ENCODE measurements at places on chromosomes 12 and 14.

GRCh38 chr14:105476831-105477659, 2.4 kb downstream of the CRIP2 start:
- DNase-seq: no peak

- no peak for DNase-seq
These were observed 131.2 kb downstream of the NUBPL start for GRCh38 chr14:31692376-31692781.

- no peak for DNase-seq
These were observed 28.3 kb downstream of the MLXIP start for GRCh38 chr12:122106843-122107242.

GRCh38 chr12:132021031-132021871, 71.5 kb downstream of the EP400 start:
- DNase-seq: no peak

- DNase-seq: no peak
These were observed 140.3 kb downstream of the SLC6A15 start for GRCh38 chr12:84772281-84772680.

GRCh38 chr12:89454080-89454848, 70.3 kb downstream of the GALNT4 start:
- no peak for DNase-seq

GRCh38 chr12:68031881-68032739, 42.9 kb downstream of the IFNG-AS1 start:
- DNase-seq: no peak

DNA sequence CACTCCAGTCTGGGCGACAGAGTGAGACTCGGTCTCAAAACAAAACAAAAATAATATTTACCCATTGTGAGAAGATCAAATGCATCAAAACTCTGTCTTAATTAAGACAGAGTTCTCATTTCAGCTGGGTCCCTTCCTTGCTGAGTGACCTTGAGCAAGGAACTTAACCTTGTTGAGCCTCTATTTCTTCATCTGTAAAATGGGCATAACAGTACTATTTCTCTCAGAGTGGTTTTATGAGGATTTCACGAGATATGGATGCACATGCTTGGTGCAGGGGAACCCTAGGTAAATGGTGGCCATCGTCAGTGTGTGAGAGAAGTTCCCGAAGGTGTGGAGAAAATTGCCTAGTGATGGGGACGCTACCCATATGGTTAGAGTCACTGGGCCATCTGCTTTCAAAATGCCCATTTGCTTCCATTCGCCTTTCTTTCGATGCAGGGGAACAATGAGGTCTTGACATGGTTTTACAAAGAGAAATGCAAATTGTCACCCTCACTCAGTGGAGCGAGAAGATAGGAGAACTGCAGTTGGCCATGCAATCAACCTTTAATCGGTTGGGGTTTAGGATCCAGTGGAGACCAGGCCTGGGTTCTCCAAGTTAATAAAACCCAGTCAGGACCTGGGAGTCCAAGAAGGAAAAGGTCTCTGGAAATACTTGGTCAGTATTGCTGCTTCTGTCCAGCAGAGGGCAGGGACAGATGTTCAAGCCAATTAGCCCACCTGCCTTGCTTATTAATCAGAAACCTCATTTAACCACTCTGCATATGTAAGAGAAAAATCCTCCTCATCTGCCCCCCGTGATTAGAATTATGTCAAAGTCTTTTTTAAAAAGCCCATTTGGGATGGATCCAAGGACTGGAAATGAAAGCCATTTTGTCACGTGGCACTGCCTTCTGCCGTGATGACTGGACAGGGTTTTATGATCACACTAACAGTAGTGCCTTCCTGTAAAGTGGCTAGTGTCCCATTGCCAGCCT, 37.2 kb downstream of the CFAP251 start:
- no peak for DNase-seq

- DNase-seq: no peak
These were observed 324 bp downstream of the POLE start for GRCh38 chr12:132686825-132687210.

- DNase-seq: no peak
These were observed 94.5 kb upstream of the PELI2 start for GRCh38 chr14:56023661-56024081.

DNA sequence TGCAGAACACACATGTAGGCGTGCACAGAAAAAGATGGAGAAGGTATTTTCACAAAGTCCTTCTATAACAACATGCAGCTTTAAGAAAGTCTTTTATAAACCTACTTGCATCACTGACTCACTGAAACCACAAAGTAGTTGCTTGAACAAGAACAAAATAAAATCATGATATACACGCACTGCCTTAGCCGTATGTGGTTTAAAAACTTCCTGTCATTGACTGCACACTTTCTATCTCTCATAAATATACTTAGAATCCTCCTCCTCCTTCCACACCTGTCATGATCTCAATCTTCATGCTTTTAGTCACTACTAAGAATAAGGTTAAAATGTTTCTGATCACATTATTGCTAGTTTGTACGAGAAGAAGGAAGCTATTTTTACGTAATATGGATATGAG, 31.8 kb upstream of the RAD51AP1 start:
- DNase-seq: no peak

DNA sequence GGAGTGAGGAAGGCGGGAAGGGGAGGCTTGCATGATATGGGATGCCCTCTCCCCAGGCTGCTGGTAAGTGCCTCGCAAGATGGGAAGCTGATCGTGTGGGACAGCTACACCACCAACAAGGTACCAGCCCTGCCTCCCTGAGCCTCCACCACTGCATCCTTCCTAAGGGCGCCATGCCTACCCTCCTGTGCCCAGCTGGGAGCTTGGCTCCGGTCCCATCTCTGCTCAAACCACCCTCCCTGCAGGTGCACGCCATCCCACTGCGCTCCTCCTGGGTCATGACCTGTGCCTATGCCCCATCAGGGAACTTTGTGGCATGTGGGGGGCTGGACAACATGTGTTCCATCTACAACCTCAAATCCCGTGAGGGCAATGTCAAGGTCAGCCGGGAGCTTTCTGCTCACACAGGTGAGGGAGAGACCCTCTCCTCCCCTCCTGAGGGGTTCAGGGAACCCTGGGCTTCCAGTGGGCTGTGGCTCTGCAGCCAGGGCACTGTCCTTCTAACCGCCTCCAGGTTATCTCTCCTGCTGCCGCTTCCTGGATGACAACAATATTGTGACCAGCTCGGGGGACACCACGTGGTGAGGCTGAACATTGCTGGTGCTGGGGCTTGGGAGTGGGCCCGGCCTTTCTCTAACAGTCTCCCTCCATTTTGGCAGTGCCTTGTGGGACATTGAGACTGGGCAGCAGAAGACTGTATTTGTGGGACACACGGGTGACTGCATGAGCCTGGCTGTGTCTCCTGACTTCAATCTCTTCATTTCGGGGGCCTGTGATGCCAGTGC, 2.6 kb downstream of the GNB3 start:
- DNase-seq: no peak

- no peak for DNase-seq
These were observed 96.2 kb upstream of the FKBP4 start for GRCh38 chr12:2698566-2698965.

DNA sequence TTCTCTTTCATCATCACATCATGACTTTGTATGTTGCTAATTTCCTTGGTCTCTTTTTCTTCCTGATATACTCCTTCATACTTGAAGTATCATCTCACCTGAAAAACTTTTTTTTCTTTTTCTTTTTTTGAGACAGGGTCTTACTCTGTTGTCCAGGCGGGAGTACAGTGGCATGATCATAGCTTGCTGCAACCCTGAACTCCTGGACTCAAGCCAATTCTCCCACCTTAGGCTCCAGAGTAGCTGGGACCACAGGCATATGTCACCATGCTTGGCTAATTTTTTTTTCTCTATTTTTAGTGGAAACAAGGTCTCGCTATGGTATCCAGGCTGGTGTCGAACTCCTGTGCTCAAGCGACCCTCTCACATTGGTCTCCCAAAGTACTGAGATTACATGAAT, 107.6 kb downstream of the RALGAPA1 start:
- no peak for DNase-seq

DNA sequence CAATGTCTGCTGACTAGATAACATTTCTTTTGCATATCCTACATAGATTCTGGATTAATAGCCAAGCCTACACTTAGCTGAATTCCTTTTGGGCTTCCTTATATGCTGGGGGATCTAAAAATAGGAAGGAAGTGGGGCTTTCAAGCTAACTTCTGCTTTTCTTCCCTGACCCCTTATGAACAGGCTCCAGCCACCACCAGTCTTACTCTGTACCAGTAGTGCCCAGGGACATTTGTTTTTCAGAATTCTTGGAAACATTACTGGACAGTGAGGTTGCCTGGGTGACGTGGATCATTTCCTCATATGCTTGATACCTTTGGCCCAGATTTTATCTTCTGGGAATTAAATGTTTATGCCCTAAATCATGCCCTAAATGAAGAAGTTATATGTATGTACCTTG, 55.9 kb upstream of the SRRM4 start:
- no peak for DNase-seq

DNA sequence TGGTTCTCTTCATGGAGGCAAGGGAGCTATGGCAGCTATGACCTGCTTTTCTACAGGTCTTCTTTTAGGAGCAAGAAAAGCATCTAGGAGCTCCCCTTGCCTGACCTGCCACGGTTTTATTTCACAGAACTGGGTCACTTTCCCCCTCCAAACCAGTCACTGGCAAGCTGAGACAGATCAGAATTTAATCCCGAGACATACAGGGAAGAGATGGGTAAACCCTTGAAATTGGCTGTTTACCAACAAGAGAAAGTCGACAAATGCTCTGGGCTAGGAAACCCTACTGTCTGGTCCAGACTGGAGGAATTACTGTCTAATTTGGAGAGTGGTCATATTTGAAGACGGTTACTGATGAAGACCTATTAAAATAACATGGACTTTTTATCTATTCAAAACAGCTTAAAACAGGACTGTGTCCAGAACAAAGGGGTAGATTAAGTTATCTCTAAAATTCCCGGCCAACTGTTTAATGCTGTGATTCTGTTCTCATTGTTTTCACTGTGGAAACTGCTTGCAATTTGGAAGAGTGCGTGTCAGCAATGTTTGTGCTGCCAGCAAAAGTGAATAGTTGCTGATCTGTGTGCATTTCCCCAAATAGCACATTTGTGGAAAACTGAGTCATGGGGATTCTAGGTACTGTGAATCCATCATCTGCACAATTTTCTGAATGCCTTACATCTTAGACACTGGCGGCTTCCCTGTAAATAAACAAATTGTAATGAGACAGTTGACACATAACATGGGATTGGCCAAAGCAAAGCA, 73.4 kb upstream of the EEA1 start:
- peak; percentile 71 for DNase-seq

DNA sequence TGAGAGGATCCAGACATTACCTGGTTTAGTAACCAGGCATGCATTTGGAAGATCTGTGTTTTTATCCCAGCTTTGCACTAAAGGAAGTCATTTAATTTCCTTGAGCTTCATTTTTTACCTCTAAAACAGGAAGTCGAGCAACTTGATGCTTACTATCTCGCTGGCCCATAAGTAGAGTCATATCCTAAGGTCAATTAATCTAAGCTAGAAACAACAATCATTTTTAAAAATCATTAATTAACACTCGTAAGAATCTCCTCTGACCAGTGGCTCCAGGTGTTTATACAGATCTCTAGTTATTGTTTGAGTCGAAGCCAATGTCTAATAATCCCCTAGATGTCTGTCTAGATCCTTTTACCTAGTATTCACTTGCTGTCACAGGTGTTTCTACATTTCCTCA, 355.8 kb upstream of the DCN start:
- no peak for DNase-seq

- no peak for DNase-seq
These were observed at the start of gene RGS6 for GRCh38 chr14:71932229-71932981. TSS of gene RGS6 (plus strand) at chr14:71932429.

DNA sequence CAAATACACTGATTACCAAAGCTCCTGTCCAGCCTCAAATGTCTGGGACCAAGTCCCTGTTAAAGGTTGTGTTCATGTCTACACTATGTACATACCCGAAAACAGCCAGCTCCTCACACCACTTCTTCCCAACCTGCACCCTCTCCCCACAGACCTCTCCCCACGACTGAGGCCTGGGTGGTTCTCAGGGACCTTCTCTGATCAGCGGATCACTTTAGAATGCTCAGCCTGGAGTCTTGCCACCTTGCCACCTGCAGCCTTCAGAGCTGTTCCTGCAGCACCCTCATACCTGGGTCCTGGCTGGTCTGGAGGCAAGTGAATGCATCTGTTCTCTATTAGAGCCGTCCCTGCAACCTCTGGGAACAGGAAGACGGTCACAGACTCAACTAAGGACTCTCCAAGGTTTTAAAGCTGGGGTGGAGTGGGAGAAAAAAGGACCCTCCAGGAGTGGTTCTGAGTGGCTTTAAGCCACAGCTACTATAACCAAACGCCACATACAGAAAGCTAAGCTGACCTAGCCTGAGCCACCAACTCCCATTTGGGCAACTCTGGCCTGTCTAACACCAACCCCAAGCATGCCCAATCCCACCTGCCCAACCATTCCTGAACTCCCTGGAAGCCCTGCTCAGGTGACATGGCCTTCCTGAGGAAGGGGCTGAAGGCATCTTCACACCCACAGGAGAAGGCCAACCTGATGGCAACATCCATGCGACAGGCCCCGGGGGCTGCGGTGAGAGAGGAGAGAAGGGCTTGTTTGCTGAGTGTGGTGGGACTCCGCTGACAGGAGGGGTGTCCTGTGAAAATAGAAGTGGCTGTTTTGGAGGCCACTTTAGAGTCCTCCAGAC, 8.6 kb downstream of the KRT2 start:
- DNase-seq: no peak

DNA sequence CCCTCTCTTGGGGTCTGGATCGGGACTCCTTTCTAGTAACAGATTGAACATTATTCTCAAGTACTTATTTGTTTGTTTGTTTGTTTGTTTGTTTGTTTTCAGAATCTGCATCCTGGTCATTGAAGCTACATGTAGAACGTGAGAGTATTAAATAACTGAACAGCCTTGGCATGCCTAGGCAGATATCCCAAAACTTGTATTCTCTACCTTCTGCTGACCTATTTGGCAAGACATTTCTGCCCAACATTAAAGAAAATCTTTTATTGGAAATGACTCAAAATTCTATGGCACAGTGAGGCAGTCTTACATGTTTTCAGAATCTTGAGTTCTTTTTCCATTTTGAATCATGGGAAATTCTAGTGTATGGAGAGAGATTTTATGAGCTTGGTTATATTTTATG, 165.1 kb upstream of the CNOT2 start:
- DNase-seq: no peak

Measured in amniotic stem cell (primary cell).